Smooth muscle cell of the pulmonary artery (primary cell): ENCODE measurements at places on chromosomes 4 and X. TPM values are rescaled to one million over a fixed set of nuclear protein-coding genes. Genes with fewer than 3 reads are reported as not detected.

The GPR119 gene
- not detected in 2 replicates for total RNA-seq

The MED14 gene
- total RNA-seq = 21.8 and 27.4 TPM in 2 replicates

The PDGFC gene
- total RNA-seq = 76.7 and 102 TPM in 2 replicates

The CLDN22 gene
- under 0.01 TPM in 1 of 2 replicates, not detected in the other for total RNA-seq

The SLC34A2 gene
- total RNA-seq = 0.03 TPM in 1 of 2 replicates, not detected in the other

The AKAP14 gene
- total RNA-seq = not detected in 2 replicates

The CENPVL3 gene
- total RNA-seq = not detected in 2 replicates

The SERTM2 gene
- 0.03 TPM in 1 of 2 replicates, not detected in the other for total RNA-seq
